ENCODE measurements at places on chromosomes 1 and 21.

DNA sequence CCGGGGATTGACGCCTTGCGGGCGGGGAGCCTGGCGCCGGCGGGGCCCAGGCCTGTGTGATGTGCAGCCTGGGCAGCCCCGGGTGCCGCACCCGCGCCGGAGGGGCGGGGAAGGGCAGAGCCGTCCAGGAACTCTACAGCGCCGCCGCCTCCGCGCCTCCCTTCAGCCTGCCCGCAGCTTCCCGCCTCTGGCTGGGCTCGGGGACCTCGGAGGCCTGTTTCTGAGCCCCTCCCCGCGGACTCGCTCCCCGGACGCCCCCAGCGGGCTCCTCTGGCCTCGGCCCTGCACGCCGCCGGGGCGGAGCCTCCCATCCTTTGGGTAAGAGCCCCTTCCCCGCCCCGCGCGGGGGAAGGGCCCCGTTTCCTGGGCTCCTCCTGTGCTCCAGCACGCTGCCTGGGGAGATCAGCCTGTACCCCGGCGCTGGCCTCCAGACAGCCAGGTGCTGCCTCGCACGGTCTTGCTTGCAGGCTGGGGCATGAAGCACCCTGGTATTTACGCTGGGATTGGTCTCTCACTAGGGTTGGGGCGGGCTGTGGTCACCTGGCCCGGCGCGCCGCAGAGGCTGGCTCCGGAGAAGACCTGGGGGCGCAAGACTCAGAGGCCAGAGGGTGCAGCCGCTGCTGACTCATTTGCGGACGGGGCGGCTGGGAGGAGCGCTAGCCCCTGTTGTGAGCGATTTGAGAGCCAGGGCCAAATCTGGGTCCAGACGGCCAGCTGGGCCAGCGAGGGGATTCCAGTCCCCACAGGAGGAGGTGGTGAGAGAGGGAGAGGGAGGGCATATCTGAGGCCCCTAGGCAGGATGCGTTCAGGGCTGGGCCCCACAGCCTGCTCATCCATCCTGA lies 5.7 kb upstream of the ACOT11 start:
- DNase-seq = peak; percentile 43

- DNase-seq = no peak
Observed at GRCh38 chr1:152451254-152451653, 37.2 kb upstream of the CRNN start.

- DNase-seq = no peak
Observed at GRCh38 chr1:119987112-119987511, 82.3 kb downstream of the NOTCH2 start.

GRCh38 chr1:184705271-184705670 lies 49.4 kb downstream of the EDEM3 start:
- DNase-seq = no peak

GRCh38 chr1:8711151-8711550 lies 106.3 kb downstream of the RERE start:
- no peak for DNase-seq

GRCh38 chr1:43510621-43511020 lies 20.1 kb upstream of the PTPRF start:
- DNase-seq = no peak

Data from NCI-H1417 treated with DMSO at 0.1 percent for 48 hours (cell line).